ENCODE measurements at places on chromosomes 4 and X. TPM values are rescaled to one million over a fixed set of nuclear protein-coding genes. Genes with fewer than 3 reads are reported as not detected.

GRCh38 chr4:152735906-152736305 is 43.6 kb downstream of the TIGD4 start:
- no peak for DNase-seq

DDIT4L gene
- total RNA-seq: 3.9 TPM

DNA sequence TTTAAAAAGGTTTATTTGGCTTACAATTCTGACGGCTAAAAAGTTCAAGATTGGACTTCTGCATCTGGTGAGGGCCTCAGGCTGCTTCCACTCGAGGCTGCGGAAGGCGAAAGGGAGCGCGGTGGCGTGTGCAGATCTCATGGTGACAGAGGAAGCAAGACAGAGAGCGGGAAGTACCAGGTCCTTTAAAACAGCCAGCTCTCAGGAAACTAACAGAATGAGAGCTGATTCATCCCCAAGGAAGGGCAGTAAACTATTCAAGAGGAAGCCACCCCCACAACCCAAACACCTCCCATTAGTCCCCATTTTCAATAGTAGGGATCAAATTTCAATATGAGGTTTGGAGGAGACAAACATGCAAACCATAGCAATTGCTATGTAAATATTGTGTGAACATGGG is 2144.2 kb upstream of the AGA start:
- DNase-seq: peak; percentile 51

DNA sequence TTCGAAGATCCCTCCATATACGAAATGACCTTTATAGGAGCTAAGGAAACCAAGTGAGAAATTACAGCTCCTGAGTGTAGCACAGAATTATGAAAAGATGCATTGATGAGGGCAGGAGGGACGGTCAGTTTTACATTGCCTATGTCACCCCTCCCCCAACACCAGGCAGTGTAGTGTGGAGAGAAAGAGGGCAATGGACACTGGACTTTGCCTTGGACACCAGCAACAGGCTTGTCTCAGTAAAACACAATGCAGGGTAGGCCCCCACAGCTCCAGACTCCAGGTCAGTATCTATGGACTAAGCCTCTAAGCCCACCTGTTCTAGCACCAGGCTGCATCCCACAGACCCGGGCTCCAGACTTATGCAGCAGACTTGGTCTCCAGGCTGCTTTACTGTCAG is 16.5 kb downstream of the APOOL start:
- no peak for DNase-seq

DNA sequence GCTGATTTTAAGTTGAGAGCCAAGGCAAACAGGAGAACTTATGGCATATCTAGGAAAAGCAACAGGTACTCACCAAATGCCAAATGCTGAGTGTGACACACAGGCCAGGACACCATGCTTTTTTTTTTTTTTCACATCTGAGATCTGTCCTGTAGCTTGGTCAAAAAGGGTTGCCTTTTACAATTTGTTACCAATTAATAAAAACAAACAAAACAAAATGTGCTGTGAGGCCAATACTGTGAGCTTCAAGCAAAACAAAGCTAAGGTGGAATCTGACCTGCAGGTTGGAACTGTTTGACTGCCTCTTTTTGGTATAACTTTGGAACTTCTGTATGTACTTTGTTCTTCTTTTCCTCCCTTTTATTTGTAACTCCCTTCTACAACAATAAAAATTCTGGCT is 548.5 kb upstream of the IGFBP7 start:
- no peak for DNase-seq

DNA sequence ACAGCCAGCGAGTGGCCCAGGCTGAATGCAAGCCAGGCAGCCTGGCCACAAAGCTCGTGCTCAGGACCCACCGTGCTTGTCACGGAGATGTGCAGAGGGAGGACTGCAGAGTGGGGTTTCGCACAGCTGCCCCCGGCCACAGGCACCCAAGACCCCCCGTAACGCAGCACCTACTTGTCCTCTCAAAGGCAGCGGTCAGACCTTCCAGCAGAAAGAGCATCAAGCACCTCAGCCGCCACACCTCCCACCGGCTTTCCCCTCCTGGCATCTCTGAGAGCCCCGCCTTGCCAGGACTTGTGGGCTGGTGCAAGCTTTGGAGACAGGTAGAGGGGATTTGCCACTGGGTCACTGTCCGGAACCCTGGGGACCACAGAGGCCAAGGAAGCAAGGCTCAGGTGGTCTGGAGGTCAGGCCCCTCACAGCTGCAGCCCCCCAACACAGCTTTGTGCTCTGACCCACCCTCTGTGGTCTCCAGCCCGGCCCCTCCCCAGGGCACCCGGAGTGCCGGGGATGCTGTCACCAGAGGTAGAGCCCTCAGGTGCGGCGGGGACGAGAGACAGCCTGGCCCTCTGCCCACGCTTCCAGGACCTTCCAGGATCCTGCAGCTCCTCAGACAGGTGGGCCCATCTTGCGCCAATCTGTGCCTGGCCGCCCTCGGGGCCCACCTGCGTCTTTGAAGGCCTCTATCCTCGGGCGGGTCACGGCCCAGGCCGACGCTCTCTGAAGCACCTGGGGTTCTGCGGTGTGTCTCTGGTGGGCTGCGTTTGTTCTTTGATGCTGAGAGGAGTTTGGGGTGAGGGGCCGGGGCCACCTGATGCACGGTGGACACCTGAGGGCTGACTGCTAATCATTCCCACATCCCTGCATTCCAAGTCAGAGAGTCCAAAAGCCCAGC is 34.4 kb upstream of the HMX1 start:
- DNase-seq: no peak

GRCh38 chr4:7971159-7971631 is 31.5 kb upstream of the AFAP1 start:
- DNase-seq: no peak

PAGE2B gene
- total RNA-seq: not detected

DNA sequence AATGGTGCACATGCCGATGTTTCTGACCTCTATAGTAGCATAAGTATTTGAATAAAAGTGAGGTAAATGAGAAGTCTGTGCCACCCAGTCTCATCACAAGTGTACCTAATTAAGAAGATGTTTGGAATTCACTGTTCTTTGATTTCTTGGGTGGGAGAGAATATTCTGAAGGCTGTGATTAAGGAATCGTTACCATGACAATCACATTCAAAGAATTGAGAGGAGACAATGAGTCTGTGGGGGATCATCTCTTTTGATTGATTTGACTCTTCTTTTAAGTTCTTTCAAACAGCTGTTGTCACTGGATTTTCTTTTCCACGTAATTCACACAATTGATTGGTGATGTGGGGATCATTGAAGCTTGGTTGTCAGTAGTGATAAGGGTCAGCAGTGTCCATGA is 18.1 kb downstream of the FHL1 start:
- no peak for DNase-seq

DNA sequence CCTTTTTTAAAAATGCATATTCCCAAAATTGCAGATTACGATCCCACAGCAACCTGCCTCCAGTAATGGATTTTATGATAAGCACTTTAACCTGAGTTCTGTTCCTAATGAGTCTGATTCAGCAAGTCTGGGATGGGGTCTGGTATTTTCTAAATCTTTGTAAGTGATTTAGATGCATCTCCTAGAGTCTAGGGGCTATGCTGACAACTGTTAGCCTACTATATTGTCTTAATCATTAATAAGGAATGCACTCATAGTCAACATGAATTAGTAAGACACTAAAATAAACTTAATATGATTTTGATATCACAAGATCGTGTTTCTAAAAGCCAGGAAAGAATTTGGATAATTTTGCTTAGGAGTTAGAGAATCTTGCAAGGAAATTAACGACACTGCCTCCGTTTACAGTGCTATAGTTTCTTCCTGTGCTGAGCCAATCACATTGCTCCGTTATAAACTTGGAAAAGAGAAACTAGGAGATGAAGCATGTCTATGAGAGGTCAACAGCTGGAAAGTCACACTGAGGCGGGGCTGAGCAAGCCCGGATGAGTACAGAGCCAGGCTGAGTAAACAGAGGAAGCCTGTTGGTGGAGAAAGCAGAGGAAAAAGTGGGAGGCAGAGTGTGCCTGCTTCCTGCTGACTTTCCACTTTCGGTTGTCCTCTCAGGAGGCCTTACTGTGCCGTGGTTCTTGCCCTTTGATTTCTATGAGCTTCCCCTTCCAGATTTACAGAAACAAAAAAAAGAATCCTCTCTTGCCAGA is 5.4 kb downstream of the SCARB2 start:
- peak; percentile 94 for DNase-seq

RAB9B gene
- 0.90 TPM for total RNA-seq

NHS gene
- 0.90 TPM for total RNA-seq

KLHL4 gene
- 1.7 TPM for total RNA-seq

SRPK3 gene
- 0.36 TPM for total RNA-seq

PPP2R2C gene
- total RNA-seq: not detected

- no peak for DNase-seq
Observed at GRCh38 chr4:72311291-72311690, 257.7 kb downstream of the ADAMTS3 start.

DNA sequence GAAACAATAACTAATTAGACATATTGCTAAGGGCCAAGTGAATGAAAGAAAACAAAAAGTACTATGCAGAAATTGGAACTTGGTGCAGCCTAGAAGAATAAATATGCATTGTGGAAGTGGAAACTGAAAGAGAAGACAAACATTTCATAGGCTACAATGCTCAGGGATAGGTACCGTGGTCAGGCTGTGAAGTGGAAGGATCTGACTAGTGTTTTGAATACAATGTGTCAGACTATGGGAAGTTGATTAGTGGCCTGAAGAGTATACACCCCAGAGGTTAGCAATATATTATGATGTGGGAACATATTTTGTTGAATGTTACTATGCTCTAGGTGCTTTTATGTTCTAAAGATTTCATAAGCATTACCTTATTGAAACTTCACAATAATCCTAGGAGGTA is 36.8 kb downstream of the GPRIN3 start:
- no peak for DNase-seq

DNA sequence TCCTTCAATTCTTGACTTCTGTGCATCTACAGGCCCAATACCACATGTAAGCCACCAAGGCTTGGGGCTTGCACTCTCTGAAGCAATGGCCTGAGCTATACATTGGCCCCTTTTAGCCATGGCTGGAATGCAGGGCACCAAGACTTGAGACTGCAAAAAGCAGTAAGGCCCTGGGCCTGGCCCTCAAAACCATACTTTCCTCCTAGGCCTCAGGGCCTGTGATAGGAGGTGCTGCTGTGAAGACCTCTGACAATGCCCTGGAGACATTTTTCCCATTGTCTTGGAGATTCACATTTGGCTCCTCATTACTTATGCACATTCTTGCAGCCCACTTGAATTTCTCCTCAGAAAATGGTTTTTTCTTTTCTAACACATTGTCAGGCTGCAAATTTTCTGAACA is 68.5 kb upstream of the FSTL5 start:
- no peak for DNase-seq

GRCh38 chrX:32448320-32448719 is 763.0 kb downstream of the DMD start:
- DNase-seq: no peak

DNA sequence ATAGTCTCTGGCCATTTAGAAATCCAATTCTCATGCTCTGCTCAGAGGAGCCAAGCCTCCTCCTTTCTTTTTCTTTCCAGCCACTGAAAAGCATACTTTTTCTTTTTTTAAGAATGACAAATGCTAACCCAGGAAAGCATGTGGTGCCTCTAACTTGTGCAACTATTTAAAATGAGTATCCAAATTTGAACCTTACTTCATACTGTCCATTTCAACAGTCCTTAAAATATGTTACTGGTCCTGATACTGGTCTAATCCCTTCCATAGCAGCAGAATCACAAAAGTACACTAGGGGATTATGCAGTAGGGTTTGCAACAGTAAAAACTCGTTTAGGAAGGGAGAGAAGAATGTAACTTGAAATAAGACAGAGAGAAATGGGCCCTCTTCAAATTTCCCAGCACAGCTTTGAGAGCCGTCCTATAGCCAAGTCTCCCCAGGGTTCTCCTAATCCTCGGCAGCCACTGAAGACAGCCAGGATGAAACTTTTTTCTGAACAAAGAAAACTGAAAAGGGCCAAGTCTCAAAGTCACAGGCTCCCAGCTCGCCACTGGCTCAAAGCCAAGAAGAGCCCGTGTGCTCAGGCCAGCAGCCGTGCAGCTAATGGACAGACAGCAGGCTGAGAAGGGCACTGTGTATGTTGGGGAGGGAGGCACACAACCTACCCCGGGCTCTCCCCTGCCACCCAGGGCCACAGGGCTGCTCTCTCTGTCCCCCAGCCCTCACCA is 39.5 kb downstream of the GPC4 start:
- no peak for DNase-seq

ARX gene
- not detected for total RNA-seq

MGARP gene
- total RNA-seq: 35.0 TPM

NPY5R gene
- not detected for total RNA-seq

- DNase-seq: no peak
Observed at GRCh38 chrX:78106651-78106986, 2.6 kb downstream of the PGK1 start.

EFHC2 gene
- total RNA-seq: 0.28 TPM

DNA sequence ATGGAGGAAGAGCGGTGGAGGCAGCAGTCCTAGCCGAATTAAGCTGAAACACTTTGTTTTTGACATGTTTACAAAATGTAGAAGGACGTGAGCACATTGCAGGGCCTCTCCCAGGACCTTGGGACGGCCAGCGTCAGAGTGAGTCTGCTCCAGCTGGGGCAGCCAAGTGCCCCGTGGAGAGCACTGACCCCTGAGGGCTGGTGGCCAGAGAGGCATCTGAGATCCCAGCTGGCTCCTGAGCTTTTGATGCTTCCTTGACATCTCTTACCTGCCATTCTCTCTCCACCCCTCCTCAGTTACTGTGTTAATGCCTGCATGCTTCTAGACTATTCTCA is 24.7 kb downstream of the NAT8L start:
- DNase-seq: no peak

ING2 gene
- 9.7 TPM for total RNA-seq

DNA sequence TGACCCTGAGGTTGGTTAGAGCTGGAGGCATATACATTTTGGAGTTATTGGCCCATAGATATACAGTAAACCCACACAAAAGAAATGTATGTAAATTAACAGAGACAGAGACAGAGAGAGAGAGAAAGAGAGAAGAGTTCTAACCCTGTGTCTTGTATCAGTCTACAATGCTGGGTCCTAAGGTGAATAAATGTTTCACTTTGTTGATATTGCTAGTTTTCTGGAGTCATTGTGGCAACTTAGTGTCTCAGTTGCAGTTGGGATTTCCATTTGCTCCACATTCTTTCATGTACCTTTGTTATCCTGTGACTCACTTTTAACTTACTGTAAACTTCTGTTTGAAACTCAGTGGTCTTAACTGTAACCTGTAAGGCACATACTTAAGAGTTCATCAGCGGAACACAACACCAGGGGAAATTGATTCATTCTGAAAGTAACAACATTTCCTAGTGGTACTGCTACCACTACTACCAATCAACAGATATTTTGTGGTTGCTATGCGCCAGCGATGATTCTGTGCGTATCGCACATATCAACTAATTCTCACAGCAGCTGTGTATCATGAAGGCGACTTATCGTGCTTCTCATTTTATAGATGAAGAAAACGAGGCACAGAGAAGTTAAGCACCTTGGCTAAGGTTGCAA is 38.5 kb upstream of the ETDA start:
- DNase-seq: no peak

DNA sequence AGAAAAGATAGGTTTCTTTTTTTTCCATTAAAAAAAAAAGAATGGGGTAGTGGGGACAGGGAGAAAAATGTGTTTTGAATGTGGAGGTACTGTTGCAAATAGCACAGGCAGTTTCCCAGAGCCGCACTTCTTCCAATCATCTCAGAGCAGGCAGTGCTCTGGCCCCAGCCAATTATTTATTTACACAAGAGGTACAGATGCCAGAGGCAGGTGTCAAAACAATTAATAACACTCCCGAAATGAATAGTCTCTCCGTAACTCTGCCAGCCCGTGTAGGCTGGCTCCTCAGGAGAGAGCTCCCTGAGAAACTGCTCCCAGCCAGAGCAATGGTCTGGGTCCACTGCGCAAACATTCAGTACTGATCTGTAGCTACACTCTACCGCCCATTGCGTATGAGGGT is 130.8 kb upstream of the IL1RAPL2 start:
- no peak for DNase-seq

TBC1D8B gene
- total RNA-seq: 10.4 TPM

PRKX gene
- 14.9 TPM for total RNA-seq
